ENCODE measurements at places on chromosomes 16 and 17.

DNA sequence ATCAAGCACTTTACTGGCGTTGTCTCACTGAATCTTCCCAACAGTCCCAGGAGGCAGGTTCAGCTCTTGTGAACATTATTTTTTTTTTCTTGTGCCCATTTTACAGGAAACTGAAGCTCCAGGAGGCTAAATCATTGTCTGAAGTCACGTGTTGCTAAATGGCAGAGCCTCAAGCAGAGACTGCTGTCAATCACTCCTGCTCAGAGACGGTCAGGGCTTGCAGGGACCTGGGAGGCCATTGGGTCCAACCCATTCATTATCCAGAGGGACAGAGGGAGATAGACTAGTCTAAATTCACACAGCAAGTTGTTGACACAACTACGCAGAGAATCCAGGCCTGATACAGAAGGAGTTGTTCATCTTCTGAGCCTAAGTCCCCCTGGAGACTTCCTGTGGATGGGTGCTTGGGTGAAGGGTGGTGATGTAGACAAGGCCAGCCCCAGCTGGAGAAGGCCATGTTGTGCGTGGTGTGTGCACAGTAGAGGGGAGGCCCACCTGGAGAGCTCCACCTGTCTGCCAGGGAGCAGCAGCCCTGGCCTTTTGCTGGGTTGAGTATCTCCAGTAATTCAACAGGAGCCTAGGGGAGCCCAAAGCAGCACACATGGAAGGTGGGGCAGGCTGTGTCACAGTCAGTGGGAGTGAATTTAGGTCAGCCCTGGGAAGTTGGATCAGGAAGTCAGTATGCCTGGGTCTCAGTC is 24.3 kb upstream of the C1QL1 start:
- DNase-seq: no peak

- DNase-seq: peak; percentile 86
These were observed 20.7 kb upstream of the ADCY7 start for GRCh38 chr16:50245417-50246298.

- DNase-seq: peak; percentile 79
These were observed 35.7 kb downstream of the CACNA1H start for GRCh38 chr16:1188432-1189189.

DNA sequence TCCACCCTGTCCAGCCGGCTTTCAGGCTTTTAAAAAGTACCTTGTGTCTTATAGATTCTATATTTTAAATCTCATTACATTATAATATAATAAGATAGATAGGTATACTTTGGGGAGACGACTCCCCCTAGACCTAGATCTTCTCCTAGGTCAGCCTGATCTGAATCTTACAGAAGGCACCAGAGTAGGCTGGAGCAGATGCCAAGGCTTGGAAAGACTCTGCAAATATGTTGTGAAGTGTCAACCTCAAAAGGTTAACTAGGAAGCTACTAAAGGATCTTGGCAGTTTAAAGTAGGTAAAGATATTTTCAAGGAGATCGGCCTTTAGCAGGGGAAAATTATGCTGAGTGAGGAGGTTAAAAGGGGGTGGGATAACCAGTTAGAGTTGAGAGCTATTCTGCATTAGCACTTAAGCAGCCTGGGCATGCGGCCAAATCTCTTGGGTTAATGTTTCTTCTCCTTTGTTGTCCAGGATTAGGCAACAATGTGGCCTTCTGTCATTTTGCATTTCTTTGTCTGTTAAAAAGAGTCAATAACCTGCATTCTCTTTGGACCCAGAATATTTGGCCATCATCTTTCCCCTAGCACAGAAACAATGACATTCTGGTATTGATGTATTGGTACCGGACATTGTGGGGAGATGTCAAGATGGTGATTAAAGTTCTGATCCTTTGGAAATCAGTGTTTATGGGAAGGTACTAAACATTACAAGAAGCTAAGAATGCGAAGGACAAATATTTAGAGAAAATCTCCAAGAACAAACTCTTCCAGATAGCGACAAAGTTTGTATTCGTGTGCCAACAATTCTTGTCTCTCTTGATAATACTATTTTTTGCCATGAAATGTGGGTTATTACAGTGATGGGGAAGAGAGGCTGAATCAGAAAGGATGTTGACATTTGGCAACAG is 51.2 kb upstream of the DHX40 start:
- DNase-seq: peak; percentile 83

DNA sequence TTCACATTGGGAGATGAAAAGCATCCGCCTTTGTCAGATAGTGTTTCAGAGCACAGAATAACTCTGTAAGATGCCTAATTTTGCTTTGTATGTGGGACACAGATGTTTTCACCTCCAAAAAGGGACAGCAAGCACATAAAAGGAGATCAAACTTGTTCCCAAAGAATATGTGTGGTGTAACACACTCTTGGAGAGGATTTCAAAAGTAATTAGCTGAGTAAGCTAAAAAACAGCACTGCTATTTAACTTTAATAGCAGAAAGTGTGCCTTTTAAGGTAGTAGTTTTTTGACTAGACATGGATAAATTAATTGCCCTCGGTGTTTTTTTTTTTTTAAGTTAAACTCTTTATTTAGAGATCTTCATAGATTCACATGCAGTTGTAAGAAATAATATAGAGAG is 65.2 kb downstream of the COX10 start:
- DNase-seq: no peak

DNA sequence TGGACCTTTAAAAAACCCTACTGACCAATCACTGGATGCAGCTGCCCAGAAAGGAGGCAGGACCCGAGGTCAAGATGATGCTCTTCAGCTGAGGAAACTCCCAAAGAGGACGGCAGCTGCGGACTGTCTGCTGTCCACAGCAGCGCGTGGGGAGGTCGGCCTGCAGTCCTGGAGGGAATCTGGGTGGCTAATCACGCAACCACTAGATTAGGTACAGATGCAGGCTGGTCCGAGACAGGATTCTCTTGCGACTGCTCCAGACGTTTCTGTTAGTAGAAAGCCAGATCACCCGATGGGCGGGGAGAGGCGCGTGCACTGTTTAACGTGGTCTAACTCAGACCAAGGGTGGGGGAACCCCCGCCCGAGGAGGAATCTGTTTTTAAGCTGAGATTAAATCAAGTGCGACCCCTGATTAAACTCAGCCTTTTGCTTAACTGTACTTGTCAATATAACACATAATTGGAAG is 8.8 kb downstream of the CTRB2 start:
- DNase-seq: peak; percentile 16

DNA sequence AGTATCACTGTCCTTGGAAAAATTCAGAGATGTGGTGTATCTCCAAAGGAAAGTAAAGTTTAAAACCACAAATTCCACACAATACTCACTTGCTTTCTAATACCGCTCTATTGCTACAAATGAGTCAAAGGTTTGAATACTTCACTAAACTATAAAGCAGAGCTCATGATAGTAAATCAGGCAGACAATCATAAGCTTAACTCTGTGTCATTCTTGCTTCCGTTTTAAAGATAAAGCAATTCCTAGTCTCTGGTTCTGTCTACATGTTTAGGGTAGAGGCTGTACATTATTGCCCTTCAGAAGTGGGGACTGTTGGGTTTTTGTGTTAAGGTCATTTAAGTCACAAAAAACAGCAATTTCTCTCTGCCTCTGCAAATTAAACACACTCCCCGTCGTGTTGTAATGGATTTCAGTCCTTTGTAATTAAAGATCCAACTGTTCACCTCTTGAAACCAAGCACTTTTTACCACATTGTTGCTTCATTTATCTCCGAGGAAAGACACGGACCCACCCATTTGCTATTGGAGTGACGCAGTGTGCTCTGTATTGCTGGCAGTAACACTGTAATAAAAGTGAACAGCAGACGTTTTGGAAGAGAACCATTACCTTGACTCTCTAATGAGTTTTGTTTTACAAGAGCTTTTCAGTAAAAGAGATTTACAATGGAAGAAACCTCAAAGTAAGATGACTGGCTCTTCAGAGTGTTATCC is 83.1 kb upstream of the CNTNAP4 start:
- no peak for DNase-seq

GRCh38 chr17:38733982-38734973 is 4.1 kb downstream of the CISD3 start:
- DNase-seq: peak; percentile 45

GRCh38 chr16:80720804-80721371 is 83.5 kb downstream of the CDYL2 start:
- no peak for DNase-seq

- no peak for DNase-seq
These were observed 277.0 kb downstream of the IRX3 start for GRCh38 chr16:54009464-54010176.

DNA sequence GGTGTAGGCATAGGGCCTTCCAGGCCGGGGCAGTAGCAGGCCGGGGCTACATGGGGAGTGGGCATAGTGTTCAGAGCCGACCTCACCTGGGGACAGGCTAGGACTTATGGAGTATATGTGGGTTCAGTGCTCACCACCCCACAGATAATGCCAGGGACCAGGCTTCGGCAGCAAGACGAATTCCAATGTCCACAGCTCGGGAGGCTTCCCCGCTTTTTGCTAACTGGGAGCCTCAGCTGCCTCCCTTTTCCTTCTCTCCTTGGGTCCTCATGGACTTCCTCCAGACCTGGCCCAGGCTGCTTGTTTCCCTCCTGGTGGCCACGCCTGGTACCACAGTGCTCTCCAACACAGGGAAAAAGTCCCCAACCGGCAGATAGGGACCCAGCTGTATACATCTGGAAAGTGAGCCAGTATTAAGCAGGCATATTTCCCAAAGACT is 20.1 kb upstream of the SLC46A1 start:
- DNase-seq: peak; percentile 47

DNA sequence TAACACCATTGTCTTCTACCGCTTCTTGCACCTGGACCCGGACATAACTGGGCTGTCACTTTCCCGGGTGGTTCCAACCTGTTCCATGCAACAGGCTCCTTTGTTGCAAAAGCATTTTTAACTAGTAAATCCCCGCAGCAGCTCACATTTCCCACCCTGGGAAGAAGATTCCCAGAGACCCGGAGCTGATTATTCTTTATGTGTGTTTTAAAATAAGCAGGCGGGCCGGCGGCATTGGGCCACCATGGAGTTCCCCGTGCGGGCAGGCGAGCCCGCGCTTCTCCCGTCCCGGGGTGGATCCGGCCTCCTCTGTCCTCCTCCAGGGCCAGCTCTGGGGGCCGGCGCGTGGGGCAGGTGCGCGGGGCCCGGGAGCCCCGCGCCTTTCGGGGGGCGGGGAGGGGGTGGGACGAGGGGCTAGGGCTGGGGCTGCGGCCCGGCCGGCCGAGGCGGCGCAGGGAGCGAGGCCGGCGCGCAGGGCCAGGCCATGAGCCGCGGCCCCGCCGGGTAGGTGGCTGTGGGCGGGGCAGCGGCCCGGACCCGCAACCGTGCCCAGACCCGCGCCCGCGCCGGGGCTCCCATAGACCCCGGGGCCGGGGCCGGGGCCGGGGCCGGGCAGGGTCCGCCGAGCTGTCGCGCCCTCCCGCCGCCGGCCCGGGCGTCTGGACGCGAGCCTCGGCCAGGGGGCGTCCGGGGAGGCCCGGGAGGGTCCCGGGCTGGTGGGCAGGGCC is 1.7 kb downstream of the CRAMP1 start:
- DNase-seq: peak; percentile 35

DNA sequence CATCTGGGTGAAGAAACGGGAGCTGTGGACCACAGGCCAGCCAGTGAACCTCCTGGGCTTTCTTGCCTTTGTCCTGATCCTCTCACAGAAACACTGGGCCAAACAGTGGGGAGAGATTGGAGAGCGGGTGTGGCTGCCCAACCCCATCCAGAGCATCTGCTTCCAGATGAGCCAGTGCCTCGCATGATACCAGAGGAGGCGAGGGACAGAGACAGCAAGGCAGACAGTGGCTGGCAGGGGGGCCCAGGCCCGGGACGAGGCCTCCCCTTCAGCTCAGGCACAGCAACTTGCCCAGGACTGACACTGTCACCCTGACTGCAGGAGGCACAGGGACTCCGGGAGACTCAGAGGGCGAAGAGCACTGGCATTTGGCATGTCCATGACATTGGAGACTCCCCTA is 12.0 kb downstream of the ARHGEF15 start:
- peak; percentile 67 for DNase-seq

DNA sequence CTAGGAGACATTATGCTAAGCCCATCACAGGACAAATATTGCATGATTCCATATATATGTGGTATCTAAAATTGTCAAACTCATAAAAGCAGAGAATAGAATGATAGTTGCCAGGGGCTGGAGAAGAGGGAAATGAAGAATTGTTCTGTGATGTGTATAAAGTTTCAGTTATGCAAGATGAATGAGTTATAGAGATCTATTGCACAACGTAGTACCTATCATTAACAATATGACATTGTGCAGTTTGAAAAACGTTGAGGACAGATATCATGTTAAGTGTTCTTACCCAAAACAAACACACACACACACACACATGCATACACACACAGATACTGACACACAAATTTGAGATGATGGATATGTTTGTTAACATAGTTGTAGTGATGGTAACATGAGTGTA is 871.6 kb upstream of the GOT2 start:
- no peak for DNase-seq

- no peak for DNase-seq
These were observed 61.6 kb downstream of the TNRC6C start for GRCh38 chr17:78019976-78020716.

DNA sequence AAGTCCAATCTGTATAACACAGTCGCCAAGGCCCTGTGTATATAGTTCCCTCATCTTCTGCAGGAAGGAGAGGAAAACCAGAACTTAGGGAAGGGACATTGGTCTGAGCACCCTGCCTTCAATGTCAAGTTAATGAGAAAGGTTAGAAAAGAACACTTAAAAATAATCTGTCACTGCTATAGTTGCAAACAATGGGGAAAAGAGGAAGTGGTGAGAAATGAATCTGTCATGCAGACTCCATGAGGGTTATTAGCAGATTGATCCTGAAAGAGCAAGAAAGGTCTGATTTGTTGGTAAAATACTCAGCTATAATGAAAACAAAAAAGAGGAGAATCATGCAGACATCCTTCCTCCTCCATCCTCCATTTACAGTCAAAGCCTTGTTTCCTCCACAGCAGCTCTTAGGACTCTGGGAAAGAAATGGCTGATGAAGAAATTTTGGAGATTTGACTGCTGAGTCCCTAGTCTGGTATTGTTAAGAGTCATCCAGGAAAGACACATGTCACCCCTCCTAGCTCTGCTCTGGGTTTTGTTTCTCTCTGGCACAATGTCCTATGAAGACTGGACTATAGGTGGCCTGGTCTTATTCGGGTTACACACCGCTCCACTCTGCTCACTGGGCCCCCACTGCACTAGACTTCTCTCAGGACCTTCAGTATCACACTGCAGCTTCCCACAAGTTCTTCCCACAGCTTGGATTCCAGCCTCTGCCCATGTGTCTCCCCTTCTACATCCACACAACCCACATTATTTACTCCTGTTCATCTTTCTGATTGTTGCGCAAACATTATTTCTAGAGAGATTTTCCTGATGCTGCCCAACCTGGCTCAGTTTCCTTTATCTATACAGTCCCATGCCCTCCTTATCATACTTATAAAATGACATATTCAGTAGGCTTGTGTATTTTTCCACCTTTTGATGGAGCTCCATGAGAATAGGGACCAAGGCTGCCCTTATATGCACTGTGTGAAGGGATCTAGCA is 56.5 kb upstream of the XYLT1 start:
- DNase-seq: peak; percentile 10

- no peak for DNase-seq
These were observed 78.1 kb upstream of the ZFHX3 start for GRCh38 chr16:73125850-73126524.

GRCh38 chr16:3094289-3095027 is 4.6 kb downstream of the ZSCAN10 start:
- peak; percentile 78 for DNase-seq
